ENCODE measurements at places on chromosomes 11 and 22.

- DNase-seq: no peak
Observed at GRCh38 chr22:27876684-27877083, 42.4 kb downstream of the PITPNB start.

DNA sequence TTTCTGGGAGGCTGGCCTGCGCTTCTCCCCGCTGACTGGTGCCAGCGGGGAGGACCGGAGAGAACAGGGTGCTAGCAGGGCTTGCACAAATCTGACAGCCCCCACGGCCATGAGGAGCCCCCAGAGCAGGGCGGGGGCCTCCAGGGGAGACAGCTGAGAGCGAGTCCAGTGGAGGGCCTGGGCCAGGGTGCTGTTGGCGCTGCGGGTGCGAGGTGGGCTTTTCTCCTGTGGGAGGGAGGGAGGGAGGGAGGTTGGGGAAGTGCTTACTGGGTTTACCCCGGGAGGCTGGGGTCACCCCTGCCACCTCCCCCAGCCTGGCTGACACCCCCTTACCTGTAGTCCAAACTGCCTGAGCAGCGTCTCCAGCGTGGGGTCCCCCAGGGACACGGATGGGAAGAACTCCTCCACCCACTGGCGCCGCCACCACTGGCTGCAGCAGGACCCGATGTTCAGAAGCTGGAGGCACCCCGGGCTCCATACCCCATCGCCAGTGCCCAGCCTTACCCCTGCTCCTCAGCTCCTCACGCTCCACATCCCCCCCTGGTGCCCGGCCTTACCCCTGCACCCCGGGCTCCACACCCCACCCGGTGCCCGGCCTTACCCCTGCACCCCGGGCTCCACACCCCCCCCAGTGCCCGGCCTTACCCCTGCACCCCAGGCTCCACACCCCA is 3.9 kb downstream of the LMF2 start:
- no peak for DNase-seq

- DNase-seq: no peak
Observed at GRCh38 chr22:41157083-41157482, 48.0 kb upstream of the L3MBTL2 start.

GRCh38 chr11:83205608-83206185 is 12.2 kb downstream of the ANKRD42 start:
- no peak for DNase-seq

DNA sequence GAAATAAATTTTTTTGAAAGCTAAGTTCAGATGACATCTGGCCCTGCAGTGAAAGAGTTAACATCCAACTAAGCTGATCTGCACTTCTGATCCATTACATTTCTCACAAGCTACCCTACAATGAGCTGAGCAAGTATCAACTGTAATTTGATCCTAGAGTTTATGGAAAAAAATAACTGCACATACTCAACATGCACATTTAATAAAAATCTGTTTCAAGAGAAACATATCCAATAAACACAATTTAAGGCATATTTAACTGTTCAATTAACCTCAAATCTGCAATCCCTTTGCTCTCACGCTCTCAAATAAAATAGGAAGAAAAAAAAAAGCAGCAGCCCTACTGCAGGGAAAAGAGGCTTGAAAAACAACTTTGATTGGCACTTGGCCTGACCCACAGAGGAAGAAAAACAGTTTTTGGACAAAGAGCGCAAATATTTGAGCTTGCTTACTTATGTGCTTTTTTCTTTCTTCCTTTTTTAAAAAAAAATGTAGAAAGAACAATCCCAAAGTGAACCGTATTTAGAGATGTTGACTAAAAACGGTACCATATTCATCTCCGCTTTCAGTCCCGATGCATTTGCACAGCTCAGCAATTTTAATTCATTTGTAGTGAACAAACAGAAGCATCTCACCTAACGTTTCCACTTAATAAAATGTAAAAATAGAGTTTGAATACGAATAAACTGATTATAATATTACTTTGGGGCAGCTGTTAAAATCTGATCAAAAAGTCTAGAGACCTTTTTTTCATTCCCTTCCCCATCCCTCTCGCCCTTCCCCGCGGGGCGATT is 1.6 kb downstream of the SESN3 start:
- no peak for DNase-seq

DNA sequence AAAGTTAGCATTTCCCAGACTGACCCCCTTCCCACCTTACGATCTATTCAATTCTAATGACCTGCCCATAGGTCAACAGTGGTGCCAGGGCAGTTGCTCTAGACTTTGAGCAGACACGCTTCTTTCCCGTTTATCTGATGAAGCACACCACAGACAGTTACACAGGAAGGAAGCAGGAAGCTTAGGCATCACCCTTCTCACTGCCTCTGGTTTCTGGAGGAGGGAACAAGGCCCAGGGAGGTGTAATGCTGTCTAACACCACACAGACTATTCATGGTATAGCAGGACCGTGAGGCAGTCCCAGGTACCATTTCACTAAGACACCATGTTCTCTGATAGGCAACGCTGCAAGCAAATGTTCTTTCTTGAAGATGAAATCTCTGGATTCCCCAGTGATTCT is 279.4 kb downstream of the NTM start:
- no peak for DNase-seq
